ENCODE measurements at places on chromosomes 5 and 9. TPM values are rescaled to one million over a fixed set of nuclear protein-coding genes. Genes with fewer than 3 reads are reported as not detected.

- no peak for DNase-seq
These were observed 328 bp downstream of the GRXCR2 start for GRCh38 chr5:145872486-145872885.

GRCh38 chr5:76608833-76609232 is 14.4 kb downstream of the F2RL2 start:
- DNase-seq: no peak

The SPINK1 gene
- 12.1 TPM for total RNA-seq

The WWC1 gene
- 13.2 TPM for total RNA-seq

Measured in SK-MEL-5 (cell line).